ENCODE measurements at places on chromosomes 16 and 17.

DNA sequence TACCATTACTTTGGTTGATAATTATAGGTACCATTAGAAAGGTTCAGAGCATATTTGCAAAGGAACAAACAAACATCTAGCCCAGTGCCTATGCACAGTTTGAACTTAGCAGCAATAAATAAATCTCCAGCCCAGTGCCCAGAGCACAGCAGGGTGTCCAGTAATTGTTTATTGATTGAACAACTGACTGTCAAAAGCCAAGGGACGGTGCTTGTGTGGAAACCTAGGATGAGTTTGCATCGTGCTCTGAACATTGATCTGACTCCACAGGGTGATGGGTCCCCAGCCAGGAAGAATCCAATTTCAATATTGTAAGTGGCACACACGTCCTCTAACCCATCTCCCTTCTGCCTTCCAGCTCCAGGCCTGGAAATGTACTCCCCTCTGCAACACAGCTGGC, 625.5 kb upstream of the C16orf82 start:
- no peak for DNase-seq

DNA sequence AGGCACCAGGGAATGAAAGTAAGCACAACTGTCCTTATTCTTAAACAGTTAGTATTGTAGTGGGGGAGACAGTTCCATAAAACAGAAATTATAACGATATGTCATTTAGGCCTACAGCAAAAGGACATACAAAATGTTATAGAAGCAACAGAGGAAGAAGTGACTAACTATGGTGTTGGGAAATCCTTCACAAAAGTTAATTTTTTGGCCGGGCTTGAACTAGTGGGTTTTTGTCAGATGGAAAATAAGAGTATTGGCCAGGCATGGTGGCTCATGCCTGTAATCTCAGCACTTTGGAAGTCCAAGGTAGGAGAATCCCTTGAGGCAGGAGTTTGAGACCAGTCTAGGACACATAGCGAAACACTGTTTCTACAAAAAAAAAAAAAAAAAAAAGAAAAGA, 127.8 kb downstream of the SSH2 start:
- DNase-seq: no peak

DNA sequence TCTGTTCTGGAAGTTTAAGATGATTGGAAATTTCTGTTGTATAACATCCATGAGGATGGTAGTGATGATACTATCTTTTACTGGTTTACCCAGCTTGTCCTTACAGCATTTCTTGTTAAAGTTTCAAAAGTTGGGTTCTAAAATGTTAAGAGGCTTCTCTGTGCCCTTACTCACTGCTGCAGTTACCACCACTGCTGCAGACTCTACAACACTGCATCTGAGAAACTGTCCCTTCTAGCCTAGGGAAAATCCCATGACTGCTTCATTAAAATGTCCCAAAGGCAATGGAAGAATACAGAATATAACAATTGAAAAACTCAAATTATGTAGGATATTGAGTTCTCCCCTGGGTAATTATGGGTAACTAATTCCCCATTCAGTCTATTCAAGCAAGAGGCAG, 3.8 kb upstream of the NSRP1 start:
- no peak for DNase-seq

- no peak for DNase-seq
Observed at GRCh38 chr17:27986805-27987684, 55.4 kb upstream of the NLK start.

Measured in AG08395 (cell line).